ENCODE measurements at places on chromosomes 4 and X. TPM values are rescaled to one million over a fixed set of nuclear protein-coding genes. Genes with fewer than 3 reads are reported as not detected.

The TMEM255A gene
- total RNA-seq: 0.20 TPM

The AMTN gene
- total RNA-seq: not detected

The PAGE2B gene
- not detected for total RNA-seq

The PSAPL1 gene
- total RNA-seq: not detected

Measured in esophagus mucosa (tissue), 1 donor.